ENCODE measurements at places on chromosomes 13 and 19. TPM values are rescaled to one million over a fixed set of nuclear protein-coding genes. Genes with fewer than 3 reads are reported as not detected.
A peak's percentile ranks its signal among the peaks of the same experiment; 100 is the strongest.

The TBXA2R gene
- total RNA-seq: 4.9 TPM

DNA sequence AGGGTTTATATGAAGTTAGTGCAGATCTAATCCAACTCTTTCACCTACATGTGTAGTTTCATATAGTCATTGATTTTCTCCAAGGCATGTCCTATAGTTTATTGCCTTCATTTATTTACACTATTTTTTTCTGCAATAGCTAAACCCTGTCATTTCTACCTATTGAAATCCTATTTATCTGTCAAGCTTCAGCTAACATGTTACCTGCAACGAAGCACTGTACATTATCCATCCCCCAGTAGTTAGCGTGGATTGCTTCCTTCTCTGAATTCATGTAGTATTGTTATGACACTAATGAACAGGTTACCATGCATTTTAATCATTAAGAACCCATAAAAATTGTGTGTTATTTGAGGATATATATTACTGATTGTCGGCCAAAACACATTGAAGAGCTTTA is 742.9 kb upstream of the PCDH20 start:
- no peaks in the 10 kb centered on the region for H3K27me3 ChIP-seq
- DNase-seq: no peak
- H3K4me3 ChIP-seq: no peak overlapping the region
- no peaks in the 10 kb centered on the region for H3K36me3 ChIP-seq

The ZNF675 gene
- 14.0 TPM for total RNA-seq

DNA sequence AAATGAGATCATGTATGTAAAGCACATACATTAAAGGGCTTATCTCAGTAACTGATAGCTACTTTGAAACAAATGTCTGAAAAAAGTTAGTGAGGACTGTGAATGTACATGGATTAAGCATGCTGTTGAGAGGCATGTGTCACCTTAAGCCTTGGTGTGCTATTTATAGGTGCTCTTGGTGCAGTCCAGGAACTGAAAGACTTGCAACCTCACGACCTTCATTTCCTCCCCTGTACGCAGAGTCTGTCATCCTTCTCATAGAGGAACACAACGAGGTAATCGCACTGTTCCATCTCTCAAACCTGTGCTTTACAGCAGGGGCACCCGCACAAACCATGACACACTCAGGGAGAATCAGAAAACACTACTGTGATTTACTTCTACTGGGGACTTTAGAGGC is 65.6 kb downstream of the UFM1 start:
- no peak for DNase-seq
- no peaks in the 10 kb centered on the region for H3K36me3 ChIP-seq
- H3K27me3 ChIP-seq: no peaks in the 10 kb centered on the region
- H3K4me1 ChIP-seq: no peaks in the 10 kb centered on the region

The SIN3B gene
- 56.6 TPM for total RNA-seq

The GGN gene
- total RNA-seq: 0.59 TPM

- H3K4me1 ChIP-seq: no peaks in the 10 kb centered on the region
- no peak for DNase-seq
- H3K27me3 ChIP-seq: no peaks in the 10 kb centered on the region
Measured at GRCh38 chr13:86757236-86757978, 913.8 kb upstream of the SLITRK5 start.

The PCDH9 gene
- total RNA-seq: 8.9 TPM

- H3K4me1 ChIP-seq: no peaks in the 10 kb centered on the region
- peaks cover 5% of the 10 kb centered on the region for H3K27me3 ChIP-seq
- no peak for DNase-seq
- no peak overlapping the region for H3K27ac ChIP-seq
Measured at GRCh38 chr13:94419304-94419924, 60.1 kb downstream of the DCT start.

The KLK15 gene
- total RNA-seq: not detected

DNA sequence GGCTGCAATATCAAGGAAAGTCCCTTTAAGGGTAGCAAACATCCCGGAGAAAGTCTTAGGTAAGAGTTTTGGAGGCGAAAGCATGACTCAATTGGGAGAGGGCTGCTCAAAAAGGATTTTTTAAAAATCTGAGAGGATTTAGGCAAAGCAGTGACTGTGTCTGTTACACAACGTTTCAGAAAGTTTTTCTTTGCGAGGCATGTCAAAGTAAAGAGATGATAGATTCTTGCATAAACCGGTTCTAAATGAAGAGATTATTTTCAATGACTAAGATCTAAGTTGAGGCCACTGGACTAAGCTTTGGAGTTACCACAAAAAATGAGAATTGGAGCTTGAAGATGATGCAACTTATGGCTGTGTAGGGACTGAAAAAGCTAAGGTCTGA is 43.7 kb upstream of the ENOX1 start:
- no peaks in the 10 kb centered on the region for H3K4me1 ChIP-seq
- no peak overlapping the region for H3K4me3 ChIP-seq
- H3K27ac ChIP-seq: no peak overlapping the region

DNA sequence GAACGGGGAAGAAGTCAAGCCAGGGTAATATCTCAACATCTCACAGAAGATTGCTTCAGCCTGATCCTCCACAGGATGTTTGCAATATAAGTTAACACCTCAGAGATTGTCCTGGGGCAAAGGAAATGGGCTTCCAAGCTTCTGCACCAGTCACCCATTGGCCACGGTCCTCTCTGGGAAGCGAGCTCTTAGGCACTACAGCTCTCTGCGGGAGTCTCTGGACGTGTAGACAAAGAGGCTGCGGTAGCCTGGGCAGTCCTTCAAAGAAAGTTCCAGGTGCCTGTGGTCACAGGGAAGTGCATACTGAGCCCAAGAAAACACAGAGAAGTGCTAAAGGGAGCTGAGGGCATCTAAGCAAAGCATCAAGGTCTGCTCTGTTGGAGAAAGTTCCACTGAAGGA is 805.7 kb downstream of the DIAPH3 start:
- H3K4me3 ChIP-seq: no peak overlapping the region
- no peaks in the 10 kb centered on the region for H3K27me3 ChIP-seq
- H3K4me1 ChIP-seq: peaks cover 5% of the 10 kb centered on the region
- peak overlapping the region; percentile 48 for H3K27ac ChIP-seq
- DNase-seq: no peak

GRCh38 chr19:540867-541637 is 2.8 kb upstream of the GZMM start:
- H3K4me3 ChIP-seq: no peak overlapping the region
- DNase-seq: peak; percentile 46
- H3K27me3 ChIP-seq: no peaks in the 10 kb centered on the region
- H3K4me1 ChIP-seq: no peaks in the 10 kb centered on the region

GRCh38 chr19:50419580-50420035 is 870 bp downstream of the SPIB start:
- H3K4me1 ChIP-seq: no peaks in the 10 kb centered on the region
- no peak for DNase-seq
- no peaks in the 10 kb centered on the region for H3K36me3 ChIP-seq
- peaks cover 52% of the 10 kb centered on the region for H3K27me3 ChIP-seq
- no peak overlapping the region for H3K27ac ChIP-seq

DNA sequence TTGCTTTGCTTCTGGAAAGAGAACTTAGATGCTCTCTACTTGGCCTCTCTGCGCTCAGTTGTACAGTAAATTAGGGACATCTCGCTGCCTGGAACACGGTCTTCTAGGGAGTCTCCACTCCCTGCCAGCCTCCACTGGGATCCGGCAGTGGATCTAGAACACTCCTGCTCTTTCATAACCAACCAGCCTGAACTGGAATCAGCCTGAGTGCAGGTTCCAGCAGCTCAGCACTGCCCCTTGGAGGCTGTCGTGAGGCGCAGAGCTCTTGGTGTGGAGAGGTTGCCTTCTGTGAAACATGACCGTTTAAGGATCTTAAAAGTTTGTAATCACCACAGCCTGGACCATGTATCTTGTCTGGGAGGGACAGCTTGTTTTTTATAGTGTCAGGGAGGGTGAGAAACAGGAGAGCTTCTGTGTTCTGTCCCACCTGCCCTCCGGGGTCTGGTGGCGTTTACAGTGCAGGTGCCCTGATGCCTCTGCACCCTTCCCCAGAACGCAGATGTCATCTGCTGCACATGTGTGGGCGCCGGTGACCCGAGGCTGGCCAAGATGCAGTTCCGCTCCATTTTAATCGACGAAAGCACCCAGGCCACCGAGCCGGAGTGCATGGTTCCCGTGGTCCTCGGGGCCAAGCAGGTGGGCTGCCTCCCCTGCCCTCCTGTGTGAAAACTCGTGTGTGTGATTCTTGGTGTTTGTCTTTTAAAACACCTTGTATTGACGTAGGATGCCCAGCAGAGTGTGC is 24.8 kb downstream of the UPF1 start:
- H3K36me3 ChIP-seq: peaks cover 100% of the 10 kb centered on the region
- no peak for DNase-seq
- H3K27me3 ChIP-seq: no peaks in the 10 kb centered on the region
- H3K4me3 ChIP-seq: no peak overlapping the region
- peaks cover 6% of the 10 kb centered on the region for H3K4me1 ChIP-seq
- no peak overlapping the region for H3K27ac ChIP-seq

The ZNF284 gene
- total RNA-seq: 2.4 TPM

GRCh38 chr19:16442386-16443276 is 29.1 kb downstream of the EPS15L1 start:
- H3K27me3 ChIP-seq: no peaks in the 10 kb centered on the region
- DNase-seq: peak; percentile 63
- H3K4me1 ChIP-seq: peaks cover 68% of the 10 kb centered on the region

GRCh38 chr13:44763615-44764301 is 187.6 kb upstream of the TSC22D1 start:
- no peak for DNase-seq
- H3K4me3 ChIP-seq: no peak overlapping the region
- no peaks in the 10 kb centered on the region for H3K27me3 ChIP-seq

The RFPL4A gene
- total RNA-seq: not detected

DNA sequence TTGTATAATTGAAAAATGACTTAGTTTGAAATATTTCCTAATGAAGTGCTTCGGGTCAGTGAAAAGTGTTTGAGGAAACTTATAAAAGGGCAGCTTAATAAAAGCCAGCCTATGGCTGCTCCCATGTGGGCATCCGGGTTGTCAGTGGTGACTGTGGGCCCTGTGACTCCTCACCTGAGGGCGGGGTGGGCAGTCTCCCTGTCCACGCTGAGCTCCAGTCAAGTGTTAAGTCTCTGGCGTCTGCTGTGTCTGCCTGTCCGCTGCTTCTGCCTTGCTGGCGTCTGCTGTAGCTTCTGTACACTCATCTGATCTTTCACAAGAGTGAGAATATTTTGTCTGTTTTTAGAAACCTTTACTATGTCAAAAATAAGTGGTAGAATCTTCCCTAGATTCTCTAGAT is 7.1 kb downstream of the LAMP1 start:
- DNase-seq: no peak
- H3K27ac ChIP-seq: no peak overlapping the region
- peaks cover 35% of the 10 kb centered on the region for H3K36me3 ChIP-seq
- no peaks in the 10 kb centered on the region for H3K27me3 ChIP-seq
- H3K4me1 ChIP-seq: peaks cover 13% of the 10 kb centered on the region

- H3K27me3 ChIP-seq: peaks cover 15% of the 10 kb centered on the region
- H3K36me3 ChIP-seq: no peaks in the 10 kb centered on the region
- DNase-seq: no peak
- peak overlapping the region; percentile 84 for H3K4me3 ChIP-seq
- peaks cover 7% of the 10 kb centered on the region for H3K4me1 ChIP-seq
- no peak overlapping the region for H3K27ac ChIP-seq
Measured at GRCh38 chr13:34943436-34944273, 1.6 kb downstream of the NBEA start.

DNA sequence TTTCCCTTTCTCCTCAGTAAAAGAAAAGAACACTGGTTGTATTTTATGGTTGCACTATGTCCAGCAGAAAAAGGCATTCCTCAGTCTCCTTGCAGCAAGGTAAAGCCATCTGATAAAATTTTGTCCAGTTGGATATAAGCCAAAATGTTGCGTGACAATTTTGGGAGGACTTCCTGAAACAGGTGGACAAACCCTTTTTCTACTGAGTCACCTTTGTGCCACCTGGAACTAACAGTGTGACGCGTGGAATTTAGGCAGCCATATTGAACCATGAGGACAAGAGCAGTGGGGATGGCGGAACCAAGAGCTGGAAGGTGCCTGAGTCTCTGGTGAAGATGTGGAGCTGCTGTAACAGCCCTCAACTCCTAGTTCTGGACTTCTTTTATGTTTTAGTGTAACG is 8.2 kb downstream of the CADM4 start:
- H3K36me3 ChIP-seq: no peaks in the 10 kb centered on the region
- H3K27ac ChIP-seq: no peak overlapping the region
- no peaks in the 10 kb centered on the region for H3K4me1 ChIP-seq
- peaks cover 4% of the 10 kb centered on the region for H3K27me3 ChIP-seq
- no peak overlapping the region for H3K4me3 ChIP-seq

The OR7A5 gene
- total RNA-seq: not detected

DNA sequence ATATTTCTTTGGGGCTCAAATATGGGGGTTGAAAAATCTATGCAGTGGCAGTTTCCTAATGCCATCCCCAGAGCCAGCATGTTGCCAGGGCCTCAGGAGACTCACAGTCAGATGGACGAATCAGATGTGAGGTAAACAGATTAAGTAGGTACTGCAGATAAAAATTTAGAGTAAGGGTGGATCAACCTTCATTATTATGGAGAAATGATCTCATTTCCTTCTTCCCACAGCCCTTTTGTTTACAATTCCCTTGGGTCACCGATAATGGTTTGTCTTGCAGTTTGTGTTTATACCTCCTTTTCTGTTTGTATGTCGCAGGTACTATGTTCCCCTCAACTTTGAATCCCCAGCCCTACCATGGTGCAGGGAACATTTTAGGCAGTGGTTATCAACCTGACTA is 20.0 kb downstream of the DIAPH3 start:
- H3K36me3 ChIP-seq: no peaks in the 10 kb centered on the region
- no peak for DNase-seq
- H3K27ac ChIP-seq: no peak overlapping the region
- no peaks in the 10 kb centered on the region for H3K4me1 ChIP-seq
- no peaks in the 10 kb centered on the region for H3K27me3 ChIP-seq

Data from lower lobe of right lung (tissue), 2 donors.